ENCODE measurements at places on chromosomes 6 and 20. TPM values are rescaled to one million over a fixed set of nuclear protein-coding genes. Genes with fewer than 3 reads are reported as not detected.

The IL20RA gene
- total RNA-seq, result 0.27 TPM

The LCA5 gene
- 5.0 TPM for total RNA-seq

The TULP1 gene
- not detected for total RNA-seq

DNA sequence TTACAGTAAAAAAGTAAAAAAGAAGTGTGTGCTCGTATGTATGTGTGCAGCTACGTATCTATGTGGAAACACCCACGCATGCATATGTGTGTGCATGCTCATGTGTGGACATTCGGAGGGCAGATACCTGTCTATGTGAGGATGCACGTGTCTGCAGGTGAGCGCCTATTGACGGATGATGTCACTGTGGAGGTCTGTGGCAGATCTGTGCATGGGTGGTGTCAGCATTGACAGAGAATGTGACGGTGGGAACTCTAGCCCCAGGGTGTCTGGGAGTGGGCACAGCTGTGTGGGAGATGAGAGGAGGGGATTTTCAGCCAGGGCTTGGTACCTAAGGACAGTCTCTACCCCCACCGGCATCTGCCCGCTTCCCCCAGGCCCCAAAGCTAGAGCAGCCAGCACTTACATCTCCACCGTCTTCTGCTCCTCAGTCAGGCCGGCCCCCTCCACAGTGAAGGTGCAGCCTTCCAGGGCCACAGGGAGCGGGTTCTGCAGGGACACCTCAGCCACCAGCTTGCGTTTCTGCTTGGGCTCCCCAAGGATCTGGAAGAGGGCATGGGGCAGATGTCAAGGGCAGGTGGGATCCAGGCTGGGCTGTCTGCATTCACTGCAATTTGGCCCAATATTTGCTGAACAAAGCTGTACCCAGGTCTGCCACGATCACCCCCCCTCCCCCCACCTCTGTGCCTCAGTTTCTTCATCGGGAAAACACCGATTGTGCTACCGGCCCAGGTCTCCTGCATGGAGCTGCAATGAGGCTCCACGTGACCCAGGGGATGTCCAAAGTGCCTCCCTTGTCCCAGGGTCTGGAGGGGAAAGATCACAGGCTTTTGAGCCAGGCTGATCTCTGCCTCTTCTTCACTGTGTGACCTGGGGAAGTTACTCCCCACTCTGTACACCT lies 34.1 kb downstream of the TGM2 start:
- no peak for DNase-seq

DNA sequence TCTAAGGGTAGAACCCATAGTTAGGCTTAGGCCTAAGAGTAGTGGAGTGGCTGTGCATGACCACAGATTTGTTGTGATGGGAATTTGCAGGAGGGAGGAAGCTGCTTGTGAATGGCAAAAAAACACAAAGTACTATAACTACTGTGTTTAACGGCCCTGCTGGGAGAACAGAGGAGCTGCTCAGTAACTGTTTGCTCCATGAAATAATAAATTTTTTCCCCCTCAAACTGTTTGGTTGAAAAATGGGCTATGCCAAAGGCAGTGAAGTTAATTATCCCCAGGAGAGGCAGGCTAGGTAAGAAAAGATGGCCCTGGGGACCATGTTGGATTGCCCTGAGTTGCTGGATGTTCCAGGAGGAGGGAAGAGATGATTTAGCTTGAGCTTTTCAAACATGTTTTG lies 256.5 kb upstream of the PRND start:
- no peak for DNase-seq

GRCh38 chr6:82017288-82017687 lies 230.3 kb downstream of the IBTK start:
- DNase-seq, result peak; percentile 82

All from Daoy (cell line).